Nephron progenitor cell (in vitro differentiated cells): ENCODE measurements at places on chromosomes 6 and 20.

GRCh38 chr6:75147512-75147911, 58.3 kb downstream of the COL12A1 start:
- H3K36me3 ChIP-seq: no peaks in the 10 kb centered on the region
- H3K4me3 ChIP-seq: no peak overlapping the region
- no peaks in the 10 kb centered on the region for H3K27me3 ChIP-seq
- H3K4me1 ChIP-seq: no peaks in the 10 kb centered on the region
- DNase-seq: no peak
- no peak overlapping the region for H3K27ac ChIP-seq

DNA sequence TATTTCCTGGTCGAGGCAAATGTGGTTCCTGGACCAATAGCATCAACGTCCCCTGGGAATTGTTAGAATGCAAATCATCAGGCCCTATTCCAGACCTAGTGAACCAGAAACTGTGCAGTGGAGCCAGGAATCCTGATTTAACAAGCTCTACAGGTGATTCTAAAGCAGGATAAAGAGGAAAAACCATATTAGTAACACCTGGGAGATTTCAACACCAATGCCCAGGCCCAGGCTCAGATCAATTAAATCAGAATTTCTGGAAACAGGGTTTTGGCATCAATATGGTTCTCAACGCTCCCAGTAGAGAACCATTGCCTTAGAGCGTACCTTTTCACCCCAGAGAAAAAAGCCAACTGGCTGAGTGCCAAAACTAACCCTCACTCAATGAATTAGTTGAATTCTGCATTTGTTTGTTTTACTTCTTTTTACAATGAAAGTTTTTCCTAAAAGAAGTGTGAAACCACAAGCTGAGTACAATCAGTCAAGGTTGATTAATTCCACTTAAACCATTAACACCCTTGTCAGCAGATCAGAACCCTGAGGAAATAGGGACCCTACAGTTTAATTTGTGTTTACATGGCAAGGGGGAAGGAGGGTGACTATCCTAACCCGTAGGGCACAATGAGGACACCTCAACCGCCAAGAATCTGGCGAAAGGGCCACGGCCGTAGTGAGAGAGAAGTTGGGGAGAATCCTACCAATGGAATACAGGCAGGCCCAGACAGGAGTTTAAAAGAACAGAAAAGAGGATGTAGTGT, 34.9 kb upstream of the LOC128125822 start:
- H3K36me3 ChIP-seq: no peaks in the 10 kb centered on the region
- H3K4me1 ChIP-seq: peaks cover 14% of the 10 kb centered on the region
- no peak overlapping the region for H3K4me3 ChIP-seq
- no peak for DNase-seq
- H3K27me3 ChIP-seq: peaks cover 27% of the 10 kb centered on the region

GRCh38 chr20:53283011-53283410, 310.6 kb downstream of the ZNF217 start:
- H3K4me1 ChIP-seq: no peaks in the 10 kb centered on the region
- H3K27ac ChIP-seq: no peak overlapping the region
- H3K4me3 ChIP-seq: no peak overlapping the region
- DNase-seq: no peak
- peaks cover 10% of the 10 kb centered on the region for H3K36me3 ChIP-seq
- no peaks in the 10 kb centered on the region for H3K27me3 ChIP-seq

DNA sequence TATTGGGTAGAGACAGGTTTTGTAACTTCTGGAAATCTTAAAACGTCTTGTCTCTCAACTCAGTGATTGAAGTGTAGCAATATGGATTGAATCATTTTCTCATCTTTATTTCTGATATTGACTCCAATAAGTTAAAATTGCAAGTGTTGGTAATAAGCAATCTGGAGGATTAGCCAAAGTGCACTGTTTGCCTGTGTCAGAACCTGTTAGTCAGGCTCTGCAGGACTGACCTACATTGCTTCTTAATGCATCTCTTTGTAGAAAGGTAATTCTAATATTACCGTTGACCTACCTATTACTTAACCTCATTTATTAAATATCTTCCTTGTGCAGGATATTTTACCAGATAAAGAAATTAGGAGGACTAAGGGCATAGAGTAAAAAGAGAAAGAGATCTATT, 484.0 kb upstream of the CITED2 start:
- H3K27ac ChIP-seq: no peak overlapping the region
- no peak for DNase-seq
- H3K36me3 ChIP-seq: peaks cover 18% of the 10 kb centered on the region
- no peak overlapping the region for H3K4me3 ChIP-seq
- H3K27me3 ChIP-seq: no peaks in the 10 kb centered on the region

DNA sequence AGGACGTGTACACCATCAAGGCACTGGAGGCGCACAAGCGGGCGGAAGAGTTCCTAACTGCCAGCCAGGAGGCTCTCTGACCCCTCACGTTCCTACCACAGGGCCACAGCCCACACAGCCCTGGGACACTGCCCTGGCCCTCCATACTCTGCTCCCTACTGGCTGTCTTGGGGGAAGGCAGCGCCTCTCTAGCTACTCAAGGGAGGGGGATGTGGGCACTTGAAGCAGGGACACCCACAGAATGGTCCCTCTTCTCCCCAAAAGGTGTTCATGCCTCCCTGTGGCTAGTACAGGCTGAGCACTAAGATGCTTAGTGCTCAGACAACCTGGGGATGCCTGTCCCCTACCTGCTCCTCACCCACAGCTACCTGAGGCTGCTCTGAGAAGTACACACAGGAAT, 2.5 kb downstream of the MEA1 start:
- no peak for DNase-seq
- peaks cover 22% of the 10 kb centered on the region for H3K36me3 ChIP-seq
- no peak overlapping the region for H3K27ac ChIP-seq
- peaks cover 50% of the 10 kb centered on the region for H3K4me1 ChIP-seq
